ENCODE measurements at places on chromosomes 11 and 22. TPM values are rescaled to one million over a fixed set of nuclear protein-coding genes. Genes with fewer than 3 reads are reported as not detected.
A peak's percentile ranks its signal among the peaks of the same experiment; 100 is the strongest.

DNA sequence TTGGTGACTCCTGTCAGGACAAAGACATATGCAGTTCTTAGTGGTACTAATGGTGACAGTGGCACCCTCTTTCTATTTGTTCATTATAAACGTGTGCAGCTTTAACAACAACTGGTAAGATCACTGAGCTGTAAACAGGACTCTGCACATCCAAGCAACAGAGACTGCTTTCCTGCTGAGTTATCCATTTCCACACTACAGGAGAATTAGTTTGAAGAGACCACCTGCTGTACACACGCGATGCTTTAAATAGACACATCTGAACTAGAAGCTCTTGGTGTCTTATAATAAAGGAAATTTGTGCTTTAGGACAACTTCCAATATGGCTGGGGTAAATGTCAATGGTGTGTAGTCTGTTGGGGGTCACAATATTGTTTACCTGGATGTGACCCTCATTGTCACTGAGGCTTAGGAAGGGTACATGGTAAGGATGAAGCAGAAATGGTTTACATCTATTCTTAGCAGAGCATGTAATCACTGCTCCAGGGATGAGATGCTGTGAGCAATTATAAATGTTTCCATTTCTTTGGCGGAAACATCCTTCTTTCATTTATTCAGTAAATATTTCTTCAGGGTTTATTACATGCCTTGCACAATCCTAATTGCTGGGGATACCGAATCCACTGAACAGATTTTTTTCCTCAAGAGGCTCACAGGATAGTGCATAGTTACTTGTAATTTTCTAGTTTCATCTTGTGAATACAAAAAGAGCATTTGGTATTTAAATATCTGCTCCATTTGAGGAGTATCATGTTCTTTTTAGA is 354.0 kb upstream of the CCDC90B start:
- no peak for DNase-seq

- DNase-seq = no peak
Measured at GRCh38 chr22:36395055-36395849, 7.5 kb upstream of the MYH9 start.

- DNase-seq = peak; percentile 6
Measured at GRCh38 chr11:80061056-80061455, 620.2 kb upstream of the TENM4 start.

GRCh38 chr11:19905280-19905853 is 192.7 kb downstream of the NAV2 start:
- DNase-seq = no peak

RASD2 gene
- 1.6 TPM for polyA plus RNA-seq

DNA sequence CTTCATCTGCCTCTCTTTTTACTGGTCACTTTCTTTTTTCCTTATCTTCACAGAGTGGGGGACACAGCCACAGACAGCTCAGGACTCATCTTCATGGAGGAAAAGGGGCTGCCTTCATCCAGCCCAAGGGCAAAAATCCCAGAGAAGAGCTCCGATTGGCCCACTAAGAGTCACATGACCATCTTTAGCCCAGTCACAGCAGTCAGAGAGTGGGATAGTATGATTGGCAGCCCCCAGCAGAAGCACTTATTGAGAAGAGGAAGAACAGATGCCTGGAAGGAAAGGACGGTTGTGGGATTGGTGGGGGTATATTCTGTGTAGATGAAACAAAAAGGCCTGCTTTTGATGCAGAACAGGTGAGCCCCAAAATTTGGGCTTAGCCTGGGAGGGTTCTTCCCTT is 77.8 kb downstream of the MN1 start:
- no peak for DNase-seq

OR5J2 gene
- polyA plus RNA-seq = not detected

SYT9 gene
- 5.6 TPM for polyA plus RNA-seq

PTGDR2 gene
- polyA plus RNA-seq = 0.08 TPM

GRCh38 chr22:42747701-42748513 is 27.2 kb upstream of the A4GALT start:
- no peak for DNase-seq

DNA sequence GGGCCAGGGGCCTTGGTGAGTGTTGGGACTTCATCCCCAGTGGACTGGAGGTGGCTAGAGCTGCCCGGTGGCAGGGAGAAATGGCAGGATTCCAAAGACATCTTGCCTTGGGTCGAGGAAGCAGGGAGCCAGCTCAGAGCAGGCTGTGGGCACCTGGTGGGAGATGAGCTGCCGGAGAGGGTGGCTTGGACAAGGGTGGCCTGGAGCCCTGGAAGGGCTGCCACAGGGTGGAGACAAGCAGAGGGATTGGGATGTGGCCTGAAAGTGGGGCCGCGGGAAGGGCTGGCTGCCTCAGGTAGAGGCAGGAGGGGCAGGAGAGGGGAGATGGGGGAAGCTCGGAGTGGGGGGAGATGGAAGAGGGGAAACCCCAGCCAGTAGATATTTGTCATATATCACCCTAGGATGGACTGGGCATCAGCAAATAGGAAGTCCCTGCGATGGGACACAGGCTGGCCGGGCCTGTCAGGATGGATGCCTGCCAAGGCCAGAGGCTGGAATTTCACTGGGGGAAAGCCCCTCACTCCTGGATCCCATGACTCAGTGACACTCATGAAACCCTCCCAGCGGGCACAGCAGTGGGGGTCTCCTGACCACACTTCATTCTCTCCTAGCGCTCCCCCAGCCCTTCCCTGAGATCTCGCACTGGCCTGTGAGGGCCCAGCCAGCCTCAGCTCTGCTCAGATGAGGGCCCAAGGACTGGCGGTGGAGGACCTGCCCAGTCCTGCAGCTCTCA is 72.0 kb upstream of the SHISAL1 start:
- DNase-seq = no peak

OR6A2 gene
- not detected for polyA plus RNA-seq

DNA sequence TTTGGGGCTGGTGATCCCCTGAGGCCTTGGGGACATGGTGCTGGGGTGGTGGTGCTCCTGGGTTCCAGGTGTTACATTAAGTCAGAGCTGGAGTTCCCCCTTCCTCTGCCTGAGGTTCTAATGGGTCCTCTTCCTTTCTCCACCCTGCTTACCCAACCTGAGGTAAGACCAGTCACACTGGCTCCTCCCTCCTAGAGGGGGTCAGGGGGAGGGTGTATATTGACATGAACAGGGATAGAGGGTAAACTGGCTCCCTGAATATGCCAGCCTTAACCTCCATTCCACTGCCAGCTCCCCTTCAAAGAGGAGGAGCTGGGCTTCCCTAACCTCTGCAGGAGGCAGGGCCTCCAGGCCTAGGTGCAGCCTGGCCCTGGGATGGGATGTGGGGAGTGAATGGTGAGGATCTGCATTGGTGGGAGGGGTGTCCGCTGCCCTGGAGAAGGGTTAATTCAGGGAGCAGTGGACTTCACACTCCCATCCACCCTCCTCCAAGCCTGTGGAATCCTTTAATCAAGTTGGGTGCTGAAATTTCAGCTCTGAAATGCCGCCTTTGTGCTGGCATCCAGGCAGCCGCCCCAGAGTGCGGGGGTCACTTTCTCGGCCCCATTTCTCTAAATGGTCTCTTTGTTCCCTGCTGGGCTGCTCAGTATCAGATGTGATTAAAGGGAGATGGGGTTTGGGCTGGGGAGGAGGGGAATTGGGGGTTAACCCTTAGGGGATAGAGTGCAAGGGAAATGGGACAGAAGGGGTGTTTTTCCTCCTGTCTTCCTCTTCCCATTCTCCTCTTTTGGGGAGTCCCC is 15.2 kb downstream of the POLR2F start:
- DNase-seq = no peak

DNA sequence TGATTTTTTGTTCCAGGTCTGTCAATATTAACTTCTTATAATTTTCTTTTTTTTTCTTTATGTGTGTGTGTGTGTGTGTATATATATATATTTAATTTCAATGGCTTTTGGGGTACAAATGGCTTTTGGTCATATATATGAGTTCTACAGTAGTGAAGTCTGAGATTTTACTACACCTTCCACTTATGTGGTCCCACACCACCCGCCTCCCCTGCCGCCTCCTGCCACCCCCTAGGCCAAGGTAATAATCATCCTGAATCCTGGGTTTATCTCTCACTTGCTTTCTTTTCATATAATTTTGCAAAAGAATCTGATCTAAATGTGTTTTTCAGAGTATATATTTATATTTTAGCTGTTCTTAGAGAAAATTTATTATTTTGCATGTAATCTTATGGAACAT is 11.1 kb downstream of the NEAT1 start:
- no peak for DNase-seq

GRCh38 chr22:41447435-41448188 is 1.0 kb upstream of the TOB2 start:
- no peak for DNase-seq

DNA sequence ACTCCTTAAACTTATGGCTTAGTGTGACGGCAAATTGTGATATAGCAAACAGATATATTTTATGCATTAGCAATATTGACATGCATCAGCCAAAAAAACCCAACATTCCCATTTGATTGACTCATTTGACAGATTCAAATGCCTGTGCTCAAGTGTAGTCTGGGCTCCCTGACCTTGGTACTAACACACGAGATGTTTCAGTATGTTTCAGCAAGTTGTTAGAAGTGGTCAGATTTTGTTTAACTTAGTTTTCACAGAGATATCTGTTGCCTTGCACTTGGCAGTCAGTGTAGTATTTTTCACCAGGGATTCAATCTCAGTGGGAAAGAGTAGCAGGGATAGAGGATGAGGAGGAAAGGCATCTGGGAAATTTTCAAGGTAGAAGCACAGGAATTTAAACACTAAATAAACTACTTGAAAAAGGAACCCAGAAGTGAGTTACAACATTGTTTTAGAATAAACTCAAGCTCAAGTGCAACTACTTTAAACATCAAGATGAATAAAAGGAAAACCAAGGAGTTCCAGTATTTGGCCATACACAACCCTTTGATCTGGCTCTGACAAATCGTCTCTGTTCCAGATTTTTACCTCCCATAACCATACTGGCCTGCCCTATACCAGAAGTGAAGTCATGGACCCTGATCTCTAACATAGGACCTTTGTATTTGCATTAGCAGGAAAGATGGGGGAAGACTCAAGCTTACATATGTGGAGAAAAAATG is 56.5 kb upstream of the BLID start:
- no peak for DNase-seq

- no peak for DNase-seq
Measured at GRCh38 chr22:40107851-40108378, 69.8 kb upstream of the TNRC6B start.

GLYAT gene
- polyA plus RNA-seq = 185 TPM

DNA sequence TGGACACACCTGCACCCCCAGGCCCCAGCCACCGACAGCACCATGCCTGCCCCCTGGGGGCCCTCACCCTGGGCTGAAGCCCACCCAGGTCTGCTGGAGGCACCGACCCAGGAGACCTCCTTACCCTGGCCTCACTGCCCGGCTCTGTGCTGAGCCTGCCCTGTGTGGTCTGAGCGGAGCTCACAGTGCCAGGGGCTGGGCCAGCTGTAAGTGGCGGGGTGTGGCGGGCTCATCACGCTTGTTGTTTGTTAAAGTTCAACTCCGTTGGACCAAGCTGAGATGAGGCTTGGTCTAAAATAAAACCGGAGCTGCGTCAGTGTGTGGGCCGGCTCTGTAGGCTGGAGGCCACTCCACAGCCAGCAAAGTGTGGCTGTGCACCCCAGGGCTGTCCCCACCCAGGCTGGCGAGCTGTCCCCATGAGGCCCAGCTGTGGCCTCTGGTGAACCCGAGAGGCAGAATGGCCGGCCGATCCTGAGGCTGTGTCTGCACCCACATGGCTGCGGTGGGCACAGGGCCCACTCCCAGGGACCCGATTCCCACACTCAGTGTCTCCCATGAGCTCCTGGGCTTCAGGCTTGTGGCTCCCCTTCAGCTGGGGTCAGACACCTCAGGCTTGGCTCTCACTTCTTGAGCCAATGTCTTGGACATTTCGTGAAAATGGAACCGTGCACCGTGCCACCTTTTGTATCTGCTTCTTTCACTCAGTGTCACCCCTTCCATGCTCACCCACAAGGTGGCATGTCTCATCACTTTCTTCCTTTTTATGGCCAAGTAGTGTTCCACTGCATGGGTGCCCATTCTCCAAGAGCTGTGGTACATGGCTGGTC is 137.9 kb downstream of the CTTN start:
- no peak for DNase-seq

DNA sequence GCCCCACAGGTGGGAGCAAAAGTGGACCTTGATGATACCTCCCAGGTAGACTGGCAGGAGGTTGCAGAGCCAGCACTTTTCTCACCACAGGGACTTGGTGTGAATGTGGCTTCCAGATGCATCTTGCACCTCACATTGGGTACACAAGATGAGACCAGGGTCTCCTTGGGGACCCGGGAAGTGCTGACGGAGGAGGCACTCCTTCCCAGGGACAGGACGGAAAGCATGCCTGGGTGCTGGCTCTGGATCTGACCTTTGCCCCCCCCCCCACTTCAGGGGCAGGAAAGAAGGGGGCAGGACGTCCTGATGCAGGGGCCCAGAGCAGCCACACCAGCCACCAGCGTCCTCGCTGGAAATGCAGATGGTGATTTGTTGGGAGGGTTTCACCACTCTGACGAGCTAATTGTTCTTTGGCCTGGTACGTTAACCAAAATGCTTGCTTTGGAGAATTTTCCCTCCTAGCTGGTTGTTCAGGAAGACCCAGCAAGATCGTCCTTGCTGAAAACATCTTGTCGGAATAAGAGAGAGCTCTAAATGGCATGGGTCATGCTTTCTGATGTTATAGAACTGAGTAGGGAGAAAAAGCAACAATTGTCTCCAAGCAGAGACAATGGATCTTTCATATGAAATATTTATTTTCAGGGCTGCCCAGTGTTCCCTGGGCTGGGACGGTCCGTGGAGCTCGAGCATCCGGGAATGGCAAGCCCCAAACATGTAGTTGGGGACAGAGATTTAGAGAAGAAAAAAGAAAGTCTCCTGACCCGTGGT is 74.4 kb upstream of the PPARA start:
- DNase-seq = no peak

IRAG1 gene
- polyA plus RNA-seq = 8.6 TPM

DNA sequence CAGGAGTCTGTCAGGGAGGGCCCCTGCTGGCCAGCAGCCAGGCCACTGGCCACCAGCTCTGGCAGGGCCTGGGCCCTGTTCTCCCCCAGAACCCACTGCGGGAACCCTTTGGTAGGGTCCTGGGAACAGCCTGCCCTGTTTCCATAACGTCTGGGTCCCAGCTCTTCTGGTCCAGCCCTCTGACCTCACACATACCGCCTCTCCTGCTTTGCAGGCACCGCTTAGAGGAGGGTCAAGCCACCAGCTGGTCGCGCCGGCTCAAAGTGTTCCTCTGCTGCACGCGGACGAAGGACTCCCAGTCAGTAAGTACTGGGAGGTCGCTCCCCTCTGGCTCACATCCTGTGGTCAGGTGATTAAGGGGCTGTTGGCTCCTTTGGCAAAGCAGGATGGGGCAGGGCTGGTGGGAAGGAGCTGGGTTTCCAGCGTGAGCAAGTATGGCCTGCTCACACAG is 26.6 kb upstream of the MYRF start:
- no peak for DNase-seq

OR51B2 gene
- polyA plus RNA-seq = not detected

GRCh38 chr11:69127081-69127850 is 28.5 kb upstream of the SMIM38 start:
- no peak for DNase-seq

CDKN1C gene
- polyA plus RNA-seq = 110 TPM

RASSF7 gene
- polyA plus RNA-seq = 37.5 TPM

- no peak for DNase-seq
Measured at GRCh38 chr11:47234669-47235100, 13.9 kb downstream of the ACP2 start.

KIRREL3 gene
- polyA plus RNA-seq = 1.3 TPM

- DNase-seq = peak; percentile 75
Measured at GRCh38 chr11:67468759-67469507, at the start of gene TMEM134. Gene TMEM134, minus strand, starts transcription at chr11:67469251. Its CDS starts 59 bp downstream, at chr11:67469192.

- DNase-seq = no peak
Measured at GRCh38 chr22:49825944-49826602, 1.6 kb downstream of the BRD1 start.

All from right renal cortex interstitium (tissue), 3 donors.